Activated T-cell treated with anti-CD3 and anti-CD28 coated beads, Interleukin-2, amount 50 U/mL, for 72 hours (primary cell): ENCODE measurements at places on chromosomes 2 and 18. TPM values are rescaled to one million over a fixed set of nuclear protein-coding genes. Genes with fewer than 3 reads are reported as not detected.

ANKAR gene
- 5.9 TPM for total RNA-seq

LAMA1 gene
- not detected for total RNA-seq

CCDC68 gene
- not detected for total RNA-seq

DNA sequence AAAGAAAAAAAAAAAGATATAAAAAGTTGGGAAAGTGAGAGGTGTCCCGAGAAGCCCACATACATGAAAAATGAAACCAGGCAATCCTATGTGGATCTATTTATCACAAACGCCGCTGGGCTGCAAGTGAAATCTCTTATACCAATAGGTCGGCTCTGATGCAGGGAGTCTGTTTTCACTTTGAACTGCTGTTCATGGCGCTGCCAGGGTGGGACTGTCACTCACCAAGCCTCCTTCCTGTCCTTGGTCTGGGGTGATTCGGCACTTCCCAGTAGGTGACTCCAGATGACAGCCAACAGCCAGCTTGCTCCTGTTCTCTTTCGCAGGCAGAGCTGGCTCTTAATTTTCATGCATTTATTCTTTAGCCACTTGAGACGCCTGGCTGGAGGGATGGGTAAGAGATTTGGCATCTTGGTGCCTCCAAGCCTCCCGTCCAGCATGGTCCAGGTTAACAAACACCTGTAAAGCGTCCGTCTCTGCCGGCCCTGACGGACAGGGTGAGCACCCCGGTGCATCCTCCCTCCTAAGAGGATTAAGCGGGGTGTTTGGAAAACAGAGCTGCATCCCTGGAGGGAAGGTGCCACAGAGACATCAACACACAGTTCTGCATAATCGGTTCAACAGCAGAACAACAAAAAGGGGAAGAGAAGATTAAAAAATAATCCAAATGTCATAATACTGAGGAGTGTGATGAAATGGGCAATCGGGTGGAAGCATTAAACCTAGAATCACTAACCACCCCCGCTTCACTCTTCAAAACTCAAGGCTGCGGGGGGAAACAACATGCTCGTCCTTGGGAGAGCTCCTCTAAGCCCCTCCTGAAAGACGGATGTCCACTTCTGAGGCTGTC, 58.7 kb downstream of the STEAP3 start:
- H3K36me3 ChIP-seq: no peaks in the 10 kb centered on the region
- no peaks in the 10 kb centered on the region for H3K4me1 ChIP-seq
- no peaks in the 10 kb centered on the region for H3K27me3 ChIP-seq
- H3K4me3 ChIP-seq: no peak overlapping the region
- no peak overlapping the region for H3K27ac ChIP-seq

MDH1B gene
- 0.96 TPM for total RNA-seq

EFHD1 gene
- total RNA-seq: 1.8 TPM

- H3K4me3 ChIP-seq: no peak overlapping the region
- H3K36me3 ChIP-seq: no peaks in the 10 kb centered on the region
- no peaks in the 10 kb centered on the region for H3K4me1 ChIP-seq
- no peaks in the 10 kb centered on the region for H3K27me3 ChIP-seq
Measured at GRCh38 chr2:121101093-121101715, 183.8 kb downstream of the TFCP2L1 start.
